G401 (cell line): ENCODE measurements at places on chromosomes 12 and 14. TPM values are rescaled to one million over a fixed set of nuclear protein-coding genes. Genes with fewer than 3 reads are reported as not detected.

- DNase-seq: no peak
These were observed 2.6 kb downstream of the KRT84 start for GRCh38 chr12:52382854-52383253.

- peak; percentile 13 for DNase-seq
These were observed 1.9 kb downstream of the GALNT16 start for GRCh38 chr14:69261761-69262331.

- no peak for DNase-seq
These were observed 183.6 kb upstream of the DDHD1 start for GRCh38 chr14:53336729-53337128.

DNA sequence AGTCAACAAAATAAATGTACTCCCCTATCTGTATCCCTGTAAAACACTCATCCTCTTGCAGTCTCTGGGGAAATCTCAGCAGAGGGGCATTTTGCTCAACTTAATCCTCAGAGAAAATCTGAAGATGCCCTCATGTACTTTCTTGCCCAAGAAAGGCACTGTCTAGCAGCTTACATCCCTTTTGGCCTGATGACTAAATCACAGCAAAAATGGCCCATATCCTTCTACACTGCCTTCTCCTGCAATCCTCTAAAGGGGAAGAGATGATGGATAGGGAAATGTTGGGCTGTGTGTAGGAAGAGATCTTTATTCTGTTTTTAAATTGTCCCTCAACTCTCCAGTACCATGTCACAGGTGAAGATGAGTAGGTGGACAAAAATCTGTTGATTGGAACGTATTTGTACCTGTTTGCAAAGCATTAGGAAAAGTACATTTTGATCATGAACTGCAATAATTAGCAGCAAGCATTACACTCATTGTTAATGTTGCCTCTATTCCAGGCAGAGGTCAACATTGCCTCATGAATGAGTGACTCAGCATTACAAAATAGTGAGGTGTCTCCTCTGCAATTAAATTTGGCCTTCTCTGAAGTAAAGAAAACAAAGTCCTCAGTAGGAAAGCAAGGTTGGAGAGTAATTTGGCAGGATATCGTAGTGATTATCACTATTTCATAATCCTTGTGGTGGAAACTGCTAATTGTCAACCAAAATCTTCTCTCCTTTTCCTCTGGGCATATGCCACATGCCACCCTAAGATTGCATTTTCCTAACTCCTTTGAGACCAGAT is 172.4 kb upstream of the CAND1 start:
- no peak for DNase-seq

- no peak for DNase-seq
These were observed 900.4 kb upstream of the MDGA2 start for GRCh38 chr14:48575772-48576171.

- DNase-seq: no peak
These were observed 669.0 kb downstream of the BCL11B start for GRCh38 chr14:98602983-98603382.

SLC15A5 gene
- not detected in 2 replicates for total RNA-seq

KRT78 gene
- total RNA-seq: 0.61 TPM in 1 of 2 replicates, not detected in the other
